NB4 (cell line): ENCODE measurements at places on chromosomes 11 and 22.

DNA sequence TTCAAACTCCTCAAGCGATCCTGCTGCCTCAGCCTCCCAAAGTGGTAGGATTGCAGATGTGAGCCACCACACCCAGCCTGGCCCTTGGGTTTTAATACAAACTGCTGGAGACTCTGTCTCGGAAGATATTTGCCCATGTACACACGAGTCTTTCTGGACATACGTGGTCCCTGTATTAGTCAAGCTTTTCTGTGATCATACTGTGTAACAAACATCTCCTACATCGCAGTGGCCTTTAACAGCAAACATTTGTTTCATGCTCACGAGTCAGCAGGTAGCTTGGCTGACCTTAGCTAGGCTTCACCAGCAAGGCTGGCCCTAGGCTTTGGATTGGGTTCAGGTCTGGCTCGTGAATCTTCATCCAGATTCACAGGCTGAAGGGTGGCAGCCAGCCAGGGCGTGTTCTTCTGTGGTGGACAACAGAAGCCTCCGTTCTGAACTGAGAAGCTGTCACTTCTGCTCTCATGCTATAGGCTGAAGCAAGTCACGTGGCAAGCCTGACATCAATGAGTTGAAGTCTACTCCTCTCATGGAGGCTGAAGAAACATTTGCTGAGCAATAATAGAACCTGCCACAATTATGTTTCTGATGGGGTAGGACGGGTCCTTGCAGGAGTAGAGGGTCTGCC, 8.8 kb downstream of the KIAA1671 start:
- DNase-seq = no peak

DNA sequence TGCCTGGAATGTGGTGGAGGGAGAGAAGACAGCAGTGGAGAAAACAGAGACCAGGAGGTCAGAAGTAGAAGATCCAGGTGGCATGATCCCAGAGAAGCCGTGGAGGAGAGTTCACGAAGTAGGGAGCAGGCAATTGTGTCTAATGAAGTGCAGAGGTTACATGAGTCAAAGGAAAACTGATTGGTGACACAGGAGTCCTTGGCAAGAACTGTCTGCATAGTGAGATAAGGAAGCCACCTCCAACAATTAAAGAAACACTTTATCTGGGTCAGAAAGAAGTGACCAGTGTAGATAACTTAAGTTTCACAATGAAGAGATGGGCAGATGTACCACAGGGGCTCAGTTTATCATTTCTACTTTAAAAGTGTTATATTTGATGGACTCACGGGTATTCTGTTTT, 57.0 kb upstream of the PTH start:
- no peak for DNase-seq

DNA sequence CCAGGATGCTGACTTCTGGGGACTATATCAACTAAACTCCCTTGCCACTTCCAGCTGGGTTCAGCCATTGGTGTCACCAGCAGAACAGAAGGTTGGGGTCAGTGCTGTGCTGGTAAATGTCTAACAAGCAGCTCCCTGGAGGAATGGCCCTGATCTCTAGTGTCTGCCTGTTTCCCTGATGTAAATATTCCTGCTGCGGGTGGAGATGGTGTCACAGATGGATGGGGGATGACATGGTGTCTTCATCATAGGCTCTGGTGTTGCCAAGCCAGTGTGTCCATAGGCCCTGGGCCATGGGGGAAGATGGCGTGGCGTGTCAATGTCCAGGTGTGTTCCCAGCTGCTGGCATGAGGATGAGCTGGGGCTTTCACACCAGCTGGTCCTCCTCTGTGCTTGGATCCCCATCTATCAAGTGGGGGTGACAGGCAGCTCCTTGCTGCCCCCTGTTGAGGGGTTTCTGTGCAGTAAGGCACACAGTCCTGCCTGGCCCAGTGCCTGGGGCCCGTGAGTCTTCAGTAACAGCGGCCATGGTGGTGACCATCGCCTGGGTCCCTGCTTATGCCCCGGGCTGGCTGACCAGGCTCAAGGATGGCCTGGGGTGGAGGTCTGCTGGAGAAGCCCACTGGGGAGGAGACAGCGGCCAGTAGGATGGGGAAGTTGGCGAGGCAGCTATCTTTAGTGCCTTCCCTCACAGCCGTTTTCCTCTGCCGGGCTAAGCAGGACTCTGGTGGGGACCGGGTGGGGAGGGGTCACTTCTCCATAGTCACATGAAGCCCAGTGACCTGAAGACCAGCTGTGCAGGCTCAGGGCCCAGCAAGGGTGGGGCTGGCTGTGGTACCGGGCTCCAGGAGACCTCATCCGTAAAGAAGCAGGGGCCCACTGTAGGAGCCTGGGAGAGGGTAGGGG, 12.7 kb downstream of the RPL3 start:
- peak; percentile 61 for DNase-seq

- no peak for DNase-seq
Observed at GRCh38 chr11:66495401-66495854, 15.0 kb upstream of the BBS1 start.

GRCh38 chr11:84260862-84261261, 974.7 kb upstream of the CCDC90B start:
- DNase-seq = no peak

DNA sequence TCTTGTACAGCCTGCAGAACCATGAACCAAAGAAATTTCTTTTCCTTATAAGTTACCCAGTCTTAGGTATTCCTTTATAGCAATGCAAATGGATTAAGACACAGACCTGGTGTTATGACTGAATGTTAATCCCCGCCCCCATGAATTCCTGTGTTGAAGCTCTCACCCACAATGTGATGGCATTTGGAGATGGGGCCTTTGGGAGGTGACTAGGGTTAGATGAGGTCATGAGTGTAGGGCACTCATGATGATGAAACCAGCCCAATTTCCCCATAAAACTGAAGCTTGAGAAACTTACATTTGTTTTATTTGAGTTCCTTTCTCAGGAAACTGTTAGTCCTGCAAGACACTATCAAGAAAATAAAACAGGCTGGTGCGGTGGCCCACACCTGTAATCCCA, 115.8 kb upstream of the THY1 start:
- DNase-seq = peak; percentile 96

DNA sequence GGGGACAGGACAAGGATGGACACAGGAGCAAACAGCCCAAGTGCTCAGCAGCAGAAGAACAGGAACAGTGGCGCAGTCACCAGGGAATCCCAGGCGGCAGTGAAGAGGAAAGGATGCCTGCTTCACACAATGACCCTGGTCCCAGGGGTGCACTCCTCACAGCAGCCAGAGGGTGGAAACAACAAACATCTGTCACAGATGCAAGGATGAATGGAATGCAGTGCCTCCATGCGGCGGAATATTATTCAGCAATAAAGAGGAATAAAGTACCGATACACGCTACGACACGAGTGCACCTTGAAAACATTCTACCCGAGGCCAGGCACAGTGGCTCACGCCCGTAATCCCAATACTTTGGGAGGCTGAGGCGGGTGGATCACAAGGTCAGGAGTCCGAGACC, 12.7 kb downstream of the CSNK1E start:
- DNase-seq = no peak

DNA sequence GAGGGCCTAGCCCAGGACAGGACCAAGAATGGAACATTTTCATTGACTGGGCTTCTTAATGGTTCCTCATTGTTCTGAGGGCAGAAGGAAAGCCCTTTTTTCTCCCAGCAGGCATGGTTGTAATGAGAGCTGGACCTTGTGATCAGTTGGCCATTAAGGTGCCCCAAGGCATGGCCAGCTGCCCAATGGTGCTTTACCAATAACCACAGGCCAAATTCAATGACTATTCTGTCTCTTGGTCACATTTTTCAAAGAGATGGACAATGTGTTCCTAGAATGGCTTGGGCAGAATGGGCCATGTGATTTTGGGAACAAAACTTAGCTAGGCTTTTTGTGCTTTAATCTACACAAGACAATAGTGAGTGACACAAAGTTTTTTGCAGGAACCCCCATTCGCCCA, 7.3 kb downstream of the NAV2 start:
- DNase-seq = no peak

GRCh38 chr11:121412711-121413415, 39.3 kb upstream of the SORL1 start:
- no peak for DNase-seq

DNA sequence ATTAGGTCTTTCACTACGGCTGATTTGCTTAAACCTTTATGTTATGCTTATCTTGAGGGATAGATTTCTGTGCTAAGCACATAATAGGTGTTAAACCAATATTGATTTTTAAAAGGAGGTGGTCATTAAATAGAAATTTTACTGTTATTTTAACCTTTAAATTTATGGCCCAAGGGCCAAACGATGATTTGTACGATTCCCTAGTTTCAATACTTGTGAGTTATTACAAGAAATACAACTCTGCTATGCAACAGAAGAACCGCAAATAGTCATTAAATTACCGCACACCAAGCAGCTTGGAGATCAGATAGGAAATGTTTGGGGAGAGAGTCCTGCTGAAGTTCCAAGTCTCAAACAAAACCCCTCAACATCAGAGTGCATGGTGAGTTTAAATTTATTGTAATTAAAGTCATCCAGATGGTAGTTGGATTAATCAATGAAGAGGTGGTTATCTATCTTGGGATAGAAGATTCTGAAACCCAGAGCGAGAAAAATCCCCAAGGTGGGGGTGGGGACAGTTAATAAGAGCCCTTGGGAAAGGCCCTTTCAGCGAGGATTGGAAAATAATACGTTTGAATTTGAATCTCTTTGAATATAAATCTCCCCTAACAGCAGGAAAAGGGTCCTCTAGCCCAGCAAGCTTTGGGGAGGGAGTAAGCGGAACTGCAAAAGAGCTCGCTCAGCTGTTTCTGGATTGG, 805 bp upstream of the QSER1 start:
- peak; percentile 51 for DNase-seq

DNA sequence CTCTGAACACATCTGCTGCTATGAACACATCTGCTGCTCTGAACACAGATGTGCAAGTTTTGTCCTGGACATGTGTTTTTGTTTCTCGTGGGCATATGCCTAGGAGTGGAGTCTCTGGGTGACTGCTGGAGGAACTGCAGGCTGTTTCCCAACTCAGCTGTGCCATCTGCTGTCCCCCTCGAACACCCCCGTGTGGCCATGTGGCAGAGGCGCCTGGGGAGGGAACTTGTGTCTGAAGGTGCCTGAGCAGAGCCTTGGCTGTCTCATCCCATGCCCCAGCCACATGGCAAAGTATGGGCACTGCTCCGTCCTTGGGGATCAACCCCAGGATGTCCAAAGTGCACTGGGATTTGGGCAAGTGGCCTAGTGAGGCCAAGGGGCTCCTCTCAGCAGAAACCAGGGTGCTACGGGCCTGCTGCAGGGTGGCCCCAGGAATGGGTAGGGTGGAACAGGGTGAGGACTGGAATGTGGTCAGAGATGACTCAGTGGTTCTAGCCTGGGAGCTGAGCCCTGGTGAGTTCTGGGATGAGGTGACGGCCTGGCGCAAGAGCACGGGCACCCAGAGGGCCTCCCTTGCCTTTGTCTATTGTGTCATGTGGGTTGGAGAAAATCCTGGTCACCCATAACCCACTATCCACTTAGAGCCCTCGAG, 14.7 kb downstream of the GATD1 start:
- DNase-seq = peak; percentile 76

GRCh38 chr11:44335052-44335760, 25.3 kb upstream of the ALX4 start:
- no peak for DNase-seq

- no peak for DNase-seq
Observed at GRCh38 chr11:103690356-103690755, 346.1 kb upstream of the DDI1 start.

DNA sequence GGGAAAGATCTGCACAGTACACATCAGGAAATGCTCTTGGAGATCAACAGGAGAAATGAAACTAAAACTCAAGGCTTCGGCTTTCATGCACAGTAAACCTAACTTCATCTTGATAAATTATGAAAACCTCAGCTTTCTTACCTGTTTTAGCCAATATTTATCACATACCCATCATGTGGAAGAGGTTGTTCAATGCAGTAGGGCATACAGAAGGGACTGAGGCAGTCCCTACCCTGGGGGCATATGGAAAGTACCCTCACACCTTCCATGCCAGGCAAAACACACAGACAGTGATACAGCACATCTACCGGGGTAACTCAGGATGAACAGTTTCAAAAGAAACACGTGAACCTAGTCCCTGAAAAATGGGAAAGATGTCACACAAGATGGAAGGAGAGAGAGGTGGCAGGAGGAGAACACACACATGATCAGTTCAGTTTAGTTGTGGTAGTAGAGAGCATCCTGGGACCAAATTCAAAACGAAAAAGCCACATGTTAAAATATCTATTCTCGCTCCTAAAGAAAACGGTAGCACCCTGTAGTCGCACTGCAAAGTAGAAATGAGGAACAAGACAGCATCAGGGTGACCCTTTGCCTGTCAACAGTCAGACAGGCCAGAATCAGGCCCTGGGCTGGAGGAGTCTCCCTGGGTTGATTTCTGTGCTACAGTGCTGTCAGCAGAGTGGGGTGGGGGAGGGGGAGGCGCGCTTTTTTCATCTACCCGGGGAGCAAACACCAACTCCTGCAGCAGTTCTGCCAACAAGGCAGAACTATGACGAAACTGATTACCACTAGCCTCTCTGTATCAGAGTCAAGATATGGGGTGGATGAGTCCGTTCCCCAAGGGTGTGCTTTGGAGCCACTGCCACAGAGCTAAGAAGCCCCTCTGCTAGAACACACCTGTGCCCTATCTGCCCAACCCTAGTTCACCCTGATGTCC, 1.3 kb downstream of the HIRA start:
- DNase-seq = peak; percentile 88

- peak; percentile 89 for DNase-seq
Observed at GRCh38 chr11:82864268-82864667, 36.0 kb downstream of the PRCP start.

- no peak for DNase-seq
Observed at GRCh38 chr11:76849376-76849775, 11.3 kb upstream of the ACER3 start.

DNA sequence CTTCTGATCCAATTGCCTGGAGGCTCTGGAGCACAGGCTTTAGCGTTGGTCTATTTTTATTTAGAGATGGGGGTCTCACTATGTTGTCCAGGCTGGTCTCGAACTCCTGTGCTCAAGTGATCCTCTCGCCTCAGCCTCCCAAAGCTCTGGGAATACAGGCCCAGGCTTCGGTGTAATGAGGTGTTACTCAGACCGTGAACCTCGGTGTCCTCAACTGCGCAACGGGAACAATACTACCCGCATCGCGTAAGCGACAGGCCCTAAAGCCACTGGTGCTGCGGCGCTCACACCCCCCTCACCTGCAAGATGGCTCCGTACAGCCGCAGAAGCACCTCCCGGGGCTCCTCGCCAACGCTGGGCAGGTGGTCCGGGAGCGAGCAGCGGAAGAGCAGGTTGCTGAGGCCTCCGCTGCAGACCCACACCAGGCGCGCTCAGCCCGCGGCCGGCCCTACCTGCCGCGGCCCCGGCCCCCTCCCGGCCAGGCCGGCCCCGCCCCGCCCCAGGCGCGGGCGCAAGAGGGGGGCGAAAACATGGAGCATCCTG, 628 bp downstream of the CHKB start:
- DNase-seq = peak; percentile 46

GRCh38 chr11:46659908-46660307, 40.5 kb downstream of the ARHGAP1 start:
- peak; percentile 97 for DNase-seq

GRCh38 chr22:41657709-41658108, 31.0 kb downstream of the SNU13 start:
- DNase-seq = no peak
